ENCODE measurements at places on chromosomes 2 and 18. TPM values are rescaled to one million over a fixed set of nuclear protein-coding genes. Genes with fewer than 3 reads are reported as not detected.
A peak's percentile ranks its signal among the peaks of the same experiment; 100 is the strongest.

Gene ATP5F1A
- total RNA-seq, result 247 TPM

Gene DNAH7
- total RNA-seq, result 0.05 TPM

Gene CD207
- not detected for total RNA-seq

Gene CYS1
- total RNA-seq, result not detected

GRCh38 chr18:48557640-48558174 is 18.9 kb downstream of the CTIF start:
- no peak for DNase-seq

DNA sequence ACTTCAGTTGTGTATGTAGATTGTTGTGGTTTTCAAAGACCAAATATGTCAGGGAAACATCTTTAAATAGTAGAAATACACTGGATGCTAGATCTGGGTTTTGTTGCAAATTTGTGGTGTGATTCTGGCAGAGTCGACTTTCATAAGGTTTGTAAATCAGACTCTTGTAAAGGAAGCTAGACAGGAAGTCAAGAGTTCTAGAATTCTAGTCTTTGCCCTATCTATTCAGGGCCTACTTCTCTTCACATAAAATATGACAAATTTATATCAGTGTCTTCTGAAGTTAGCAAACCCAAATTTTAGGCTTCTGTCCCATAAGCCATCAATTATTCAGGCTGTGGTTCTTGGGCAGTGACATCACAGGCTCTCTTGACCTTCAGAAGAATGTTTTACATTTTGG is 1579.2 kb upstream of the PIK3C3 start:
- DNase-seq, result no peak

DNA sequence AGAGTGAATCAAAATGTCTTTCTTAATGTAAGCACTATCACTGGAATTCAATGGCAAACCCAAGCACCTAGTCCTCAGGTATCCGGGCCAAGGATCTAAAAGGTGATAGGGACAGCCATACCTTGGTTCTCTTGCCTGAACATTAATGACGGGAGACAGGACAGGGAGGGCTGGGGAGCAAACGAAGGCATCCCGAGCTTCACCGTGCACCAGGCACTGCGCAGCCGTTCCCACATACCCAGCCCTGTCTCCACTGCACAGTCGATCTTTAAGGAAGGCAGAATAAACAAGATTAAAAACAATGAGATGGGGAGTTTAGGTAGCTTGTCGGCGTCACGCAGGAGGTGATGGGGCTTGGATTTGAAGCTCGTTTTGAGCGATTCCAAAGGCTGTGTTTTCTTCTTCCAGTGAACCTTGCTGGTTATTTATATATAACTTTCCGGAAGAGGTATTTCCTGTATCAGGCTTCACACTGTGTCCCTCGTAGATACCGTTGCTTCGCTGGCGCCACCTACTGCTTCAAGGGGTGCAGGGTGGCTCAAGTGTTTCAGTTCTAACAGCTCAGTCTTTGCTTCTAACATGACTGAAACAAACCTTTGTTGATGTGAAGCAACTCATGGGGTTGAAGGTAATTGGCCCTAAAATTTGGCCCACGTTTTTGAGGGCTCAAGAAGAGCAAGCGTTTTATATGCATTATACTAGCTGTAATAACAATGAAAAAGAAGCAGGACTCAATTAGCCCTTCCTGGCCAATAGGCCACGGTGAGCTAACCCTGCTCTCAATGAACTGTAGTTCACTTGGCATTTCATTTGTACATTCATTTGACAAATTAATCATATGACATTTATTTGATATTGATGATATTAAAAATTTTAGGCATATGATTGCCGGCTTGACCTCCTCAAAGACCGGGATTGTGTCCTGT is 77.4 kb downstream of the DCDC2C start:
- peak; percentile 19 for DNase-seq

DNA sequence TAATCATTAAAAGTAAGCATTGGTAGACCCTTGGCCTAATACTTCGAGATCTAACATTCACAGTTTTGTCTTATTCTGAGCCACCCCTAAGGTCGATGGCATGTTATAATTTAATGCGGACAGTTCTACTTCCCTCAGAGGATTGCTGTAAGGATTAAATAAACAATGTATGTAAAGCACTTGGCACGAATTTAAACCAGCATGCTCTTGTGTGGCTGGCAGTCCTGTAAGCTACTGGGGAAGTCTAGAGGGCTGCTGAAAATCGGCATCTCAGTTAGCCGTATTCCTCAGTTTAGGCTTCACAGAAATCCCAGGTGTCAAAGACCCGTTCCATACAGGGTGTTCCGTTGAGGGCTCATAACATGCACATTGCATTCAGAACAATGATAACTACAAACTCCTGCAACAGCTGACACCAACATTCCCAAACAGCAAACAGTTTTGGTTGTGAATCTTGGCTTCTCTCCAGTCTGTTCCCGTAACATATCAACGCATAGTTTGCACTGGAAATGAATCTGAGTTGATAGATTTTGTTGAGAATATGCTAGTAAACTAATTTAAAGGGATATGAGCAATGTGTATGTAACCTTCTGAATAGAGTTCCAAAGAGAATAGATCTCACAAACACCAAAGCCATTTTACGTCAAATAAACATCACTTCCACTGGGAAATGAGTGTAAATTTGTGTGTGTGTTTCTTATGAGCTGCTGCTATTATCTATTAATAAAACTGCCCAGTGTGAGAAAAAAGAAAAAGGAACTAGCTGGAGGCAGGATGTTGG is 52.2 kb upstream of the ACKR3 start:
- no peak for DNase-seq

Gene RPL31
- total RNA-seq, result 1,767 TPM

Gene ANKRD30B
- not detected for total RNA-seq

Gene SERPINB8
- total RNA-seq, result 22.1 TPM

- DNase-seq, result no peak
These were observed 114.7 kb downstream of the KCNF1 start for GRCh38 chr2:11026286-11026921.

DNA sequence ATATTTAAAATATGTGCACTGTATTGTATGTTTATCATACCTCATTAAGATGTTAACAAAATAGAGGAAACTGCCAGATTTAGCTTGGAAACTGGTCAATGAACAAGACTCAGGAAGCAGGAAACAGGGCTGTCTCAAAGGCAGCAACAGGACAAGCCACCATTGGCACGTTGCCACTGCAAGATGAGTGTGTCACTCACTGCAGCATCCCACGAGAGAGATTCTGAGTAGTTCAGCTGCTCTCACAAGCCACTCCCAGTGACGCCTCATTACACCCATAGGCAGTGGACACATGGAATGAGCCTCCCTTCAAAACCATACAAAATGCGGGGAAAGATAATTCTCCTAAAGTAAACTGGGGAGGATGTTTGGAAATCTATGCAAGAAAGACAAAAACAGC is 181.9 kb upstream of the DLGAP1 start:
- no peak for DNase-seq

Gene PNPT1
- 28.2 TPM for total RNA-seq

DNA sequence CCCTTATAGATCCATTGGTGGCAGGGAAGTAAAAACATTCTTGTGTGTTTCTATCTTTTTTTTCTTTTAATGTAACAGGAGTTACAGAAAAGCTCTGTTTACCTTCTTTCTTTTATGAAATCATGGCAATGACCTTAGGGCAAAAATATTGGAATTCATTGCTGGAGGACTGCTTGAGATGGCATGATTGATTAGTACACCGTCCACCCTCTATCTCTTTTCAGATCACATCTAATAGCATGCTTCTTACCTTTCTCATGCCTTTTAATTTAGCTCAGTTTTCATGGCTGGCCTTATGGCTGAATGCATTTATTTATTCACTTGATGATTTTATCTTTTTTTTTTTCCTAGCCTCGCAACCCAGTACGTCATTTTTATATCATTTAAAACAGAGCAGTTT is 177.6 kb upstream of the CDH20 start:
- DNase-seq, result no peak
